ENCODE measurements at places on chromosomes 12 and 14.

DNA sequence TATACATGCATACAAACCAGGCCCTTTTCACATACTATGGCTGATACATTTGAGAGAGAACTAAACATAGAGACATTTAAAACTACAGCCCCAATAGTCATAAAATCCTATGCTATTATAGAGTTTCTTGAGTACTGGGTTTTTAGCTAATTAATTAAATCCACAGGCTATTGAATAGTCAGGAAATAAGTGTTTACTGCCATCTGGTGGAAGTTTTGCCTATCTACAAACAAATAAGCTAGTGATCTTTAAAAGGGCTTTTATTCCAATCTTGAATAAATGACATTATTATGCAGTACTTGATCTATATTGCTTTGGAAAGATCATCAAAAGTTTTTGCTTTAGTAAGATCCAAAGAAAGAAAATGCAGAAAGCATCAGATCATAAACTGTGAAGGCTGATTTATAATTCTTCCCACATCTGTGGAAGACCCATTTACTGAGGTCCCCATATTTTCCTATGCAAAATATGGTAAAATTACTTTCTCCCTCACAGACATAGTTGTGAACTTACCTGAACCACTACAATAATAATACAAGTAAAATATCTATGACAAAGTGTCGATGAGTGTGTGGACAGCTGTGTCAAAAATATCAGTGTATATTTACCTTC is 131.3 kb downstream of the ITPR2 start:
- no peak for DNase-seq

GRCh38 chr12:106594447-106594846 is 11.6 kb downstream of the RFX4 start:
- DNase-seq, result no peak

- no peak for DNase-seq
Observed at GRCh38 chr12:83015390-83016217, 328.9 kb downstream of the TMTC2 start.

DNA sequence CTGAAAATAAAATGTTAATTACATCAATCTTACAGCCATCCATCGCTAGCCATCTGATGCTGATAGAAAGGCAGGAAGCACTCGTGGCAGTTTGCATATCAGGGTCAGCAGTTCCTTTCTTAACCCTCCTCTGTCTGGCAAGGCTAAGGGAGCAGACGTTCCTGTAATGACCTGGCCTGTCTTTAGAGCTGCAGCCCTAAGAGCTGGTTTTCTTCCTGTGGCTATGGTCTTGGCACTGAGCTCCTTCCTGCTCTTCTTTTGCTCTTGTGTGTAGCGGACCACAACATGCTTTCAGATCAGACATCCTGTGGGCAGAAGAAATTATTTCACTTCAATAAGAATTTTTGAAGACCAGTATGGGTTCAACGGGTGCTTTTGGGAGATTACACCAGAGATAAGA is 170.4 kb downstream of the DAD1 start:
- DNase-seq, result no peak

GRCh38 chr12:81468206-81468605 is 290.9 kb downstream of the PPFIA2 start:
- DNase-seq, result no peak

DNA sequence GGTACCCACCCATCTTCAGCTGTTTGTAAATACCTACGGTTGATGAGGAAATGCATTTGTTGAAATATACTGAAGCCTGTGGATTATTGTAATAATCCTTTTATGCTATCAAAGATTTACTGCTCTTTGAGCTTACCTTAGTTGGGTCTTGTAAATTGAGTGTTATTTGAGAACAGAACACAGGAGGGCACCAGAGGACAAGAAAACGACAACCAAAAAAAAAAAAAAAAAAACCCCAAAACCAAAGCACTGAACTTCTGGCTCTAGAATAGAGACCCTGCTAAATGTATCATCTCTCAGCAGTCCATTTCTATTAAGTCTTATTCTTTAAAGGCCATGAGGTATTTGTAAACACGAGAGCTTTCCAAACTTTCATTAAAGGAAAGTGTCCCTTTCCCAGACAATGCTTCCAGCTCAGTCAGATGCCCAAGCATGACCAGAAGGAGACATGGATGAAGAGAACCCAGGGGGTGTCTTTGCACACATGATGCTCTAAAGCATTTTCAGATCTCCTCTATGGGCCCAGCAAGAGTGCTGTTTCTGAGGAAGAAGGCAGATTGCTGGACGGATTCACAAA is 763.9 kb downstream of the NRXN3 start:
- DNase-seq, result no peak

DNA sequence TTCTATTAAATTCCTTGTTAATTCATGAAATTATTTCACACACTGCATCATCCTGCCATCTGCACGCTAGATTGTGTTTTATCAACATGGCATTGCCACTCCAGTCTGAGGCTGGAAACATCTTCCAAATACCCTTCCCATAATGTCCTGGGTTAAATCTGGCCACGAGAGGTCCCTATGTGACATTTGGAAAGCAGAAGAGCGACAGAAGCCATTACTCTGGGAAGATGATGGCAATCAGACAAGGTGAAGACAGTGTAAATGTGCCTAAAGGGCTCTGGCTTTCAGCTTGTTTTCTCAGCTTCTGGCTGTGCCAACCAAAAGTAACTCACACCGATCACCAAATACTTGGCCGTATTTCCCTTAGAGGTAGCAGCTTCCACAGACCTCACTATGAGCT is 144.8 kb downstream of the CAPZA3 start:
- no peak for DNase-seq

- DNase-seq, result no peak
Observed at GRCh38 chr14:55127460-55127951, 1.5 kb upstream of the LGALS3 start.

- no peak for DNase-seq
Observed at GRCh38 chr12:115941362-115941761, 336.1 kb downstream of the MED13L start.

DNA sequence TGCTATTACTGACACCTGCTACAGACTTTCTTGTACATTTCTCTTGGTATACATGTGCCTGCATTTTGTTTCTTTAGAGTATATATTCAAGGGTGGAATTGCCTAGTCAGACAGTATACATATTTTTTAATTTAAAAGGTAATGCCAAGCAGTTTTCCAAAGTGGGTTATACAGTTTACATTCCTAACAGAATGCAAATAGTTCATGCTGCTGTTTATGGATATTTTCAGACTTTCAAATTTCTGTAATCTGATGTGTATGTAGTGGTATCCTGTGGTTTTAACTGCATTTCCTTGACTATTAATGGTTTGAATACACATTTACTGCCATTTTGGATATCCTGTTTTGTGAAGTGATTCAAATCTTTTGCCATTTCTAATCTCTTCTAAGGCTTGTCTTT is 55.5 kb upstream of the VCPKMT start:
- DNase-seq, result no peak

DNA sequence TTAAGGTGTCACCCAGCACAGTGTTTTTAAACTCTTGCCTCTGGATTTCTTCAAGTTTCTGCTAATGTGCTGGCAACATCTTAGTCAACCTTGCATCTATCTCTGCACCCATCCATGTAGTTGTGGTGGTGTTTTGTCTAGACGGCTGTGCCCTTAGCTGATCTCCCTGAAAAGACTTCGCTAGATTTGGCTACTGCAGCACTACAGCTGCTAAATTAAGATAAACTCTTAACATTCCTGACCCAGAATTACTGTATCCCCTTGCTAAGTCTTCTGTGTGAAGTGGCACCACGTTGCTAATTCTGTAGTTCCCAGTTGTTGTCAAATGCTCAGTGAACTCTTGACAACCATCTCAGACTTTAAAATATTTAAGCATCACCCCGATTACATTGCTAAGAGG is 66.8 kb downstream of the SRGAP1 start:
- no peak for DNase-seq

GRCh38 chr14:94401083-94401482 is 12.7 kb upstream of the SERPINA1 start:
- no peak for DNase-seq

DNA sequence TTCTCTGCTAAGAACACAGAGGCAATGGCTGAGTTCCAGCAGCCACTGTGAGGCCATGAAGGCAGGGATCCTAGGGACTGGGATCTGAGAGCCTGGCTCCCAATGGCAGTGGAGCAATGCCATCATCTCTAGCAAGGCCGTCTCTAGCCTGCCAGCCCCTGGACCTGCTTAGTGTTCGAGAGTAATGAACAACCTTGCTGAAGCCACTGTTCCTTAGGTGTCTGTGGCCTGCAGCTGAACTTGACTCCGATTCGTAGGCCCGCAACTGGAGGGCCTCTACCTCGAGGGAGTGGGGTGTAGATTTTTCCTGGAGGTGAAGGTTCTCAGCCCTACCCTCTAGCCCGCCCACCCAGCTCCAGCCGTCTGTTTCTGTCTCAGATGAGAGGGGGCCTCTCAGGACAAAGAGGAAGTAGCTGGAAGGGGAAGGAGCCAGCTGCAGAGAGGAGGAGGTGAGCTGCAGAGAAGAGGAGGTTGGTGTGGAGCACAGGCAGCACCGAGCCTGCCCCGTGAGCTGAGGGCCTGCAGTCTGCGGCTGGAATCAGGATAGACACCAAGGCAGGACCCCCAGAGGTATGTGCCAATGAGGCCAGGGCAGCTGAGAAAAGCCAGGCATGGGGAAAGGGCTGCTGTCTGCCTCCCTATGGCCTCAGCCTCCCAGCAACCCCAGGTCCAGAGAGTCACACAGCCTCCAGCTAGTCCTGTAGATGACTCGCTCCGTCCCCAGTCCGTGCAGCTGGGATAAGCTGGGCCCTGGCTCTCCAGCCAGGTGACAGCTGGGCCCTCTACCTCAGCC is at the start of gene PLD4:
TSS of gene PLD4 (plus strand) at position 459 of the 793 bp plus-strand sequence. CDS start 2,262 bp downstream, outside the sequence.
- DNase-seq, result no peak

DNA sequence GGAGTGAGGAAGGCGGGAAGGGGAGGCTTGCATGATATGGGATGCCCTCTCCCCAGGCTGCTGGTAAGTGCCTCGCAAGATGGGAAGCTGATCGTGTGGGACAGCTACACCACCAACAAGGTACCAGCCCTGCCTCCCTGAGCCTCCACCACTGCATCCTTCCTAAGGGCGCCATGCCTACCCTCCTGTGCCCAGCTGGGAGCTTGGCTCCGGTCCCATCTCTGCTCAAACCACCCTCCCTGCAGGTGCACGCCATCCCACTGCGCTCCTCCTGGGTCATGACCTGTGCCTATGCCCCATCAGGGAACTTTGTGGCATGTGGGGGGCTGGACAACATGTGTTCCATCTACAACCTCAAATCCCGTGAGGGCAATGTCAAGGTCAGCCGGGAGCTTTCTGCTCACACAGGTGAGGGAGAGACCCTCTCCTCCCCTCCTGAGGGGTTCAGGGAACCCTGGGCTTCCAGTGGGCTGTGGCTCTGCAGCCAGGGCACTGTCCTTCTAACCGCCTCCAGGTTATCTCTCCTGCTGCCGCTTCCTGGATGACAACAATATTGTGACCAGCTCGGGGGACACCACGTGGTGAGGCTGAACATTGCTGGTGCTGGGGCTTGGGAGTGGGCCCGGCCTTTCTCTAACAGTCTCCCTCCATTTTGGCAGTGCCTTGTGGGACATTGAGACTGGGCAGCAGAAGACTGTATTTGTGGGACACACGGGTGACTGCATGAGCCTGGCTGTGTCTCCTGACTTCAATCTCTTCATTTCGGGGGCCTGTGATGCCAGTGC is 2.6 kb downstream of the GNB3 start:
- DNase-seq, result no peak

- no peak for DNase-seq
Observed at GRCh38 chr12:32671930-32672780, 6.9 kb upstream of the DNM1L start.

DNA sequence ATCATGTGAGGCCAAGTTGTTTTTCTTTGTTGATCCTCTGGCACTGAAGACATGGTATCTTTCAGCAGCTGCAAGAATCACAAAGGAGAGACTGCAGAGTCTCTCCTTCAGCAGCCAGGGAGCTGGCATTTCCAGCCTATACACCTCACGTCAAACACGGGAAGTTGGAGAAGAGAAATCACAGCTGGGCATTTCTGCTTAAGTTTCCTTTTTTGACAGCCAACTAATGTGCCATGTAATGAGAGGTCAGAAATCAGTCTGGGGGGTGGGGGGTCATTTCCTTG is 28.3 kb downstream of the PHLDA1 start:
- no peak for DNase-seq

GRCh38 chr12:85794531-85794930 is 41.7 kb downstream of the RASSF9 start:
- DNase-seq, result no peak

- no peak for DNase-seq
Observed at GRCh38 chr14:98181768-98182167, 1090.2 kb downstream of the BCL11B start.

- DNase-seq, result no peak
Observed at GRCh38 chr12:93892423-93893268, 215.5 kb downstream of the CRADD start.
